ENCODE measurements at places on chromosomes 16 and 17.

GRCh38 chr16:62041401-62041800 is 5.2 kb upstream of the CDH8 start:
- DNase-seq, result no peak

GRCh38 chr17:72528683-72529082 is 407.9 kb downstream of the SOX9 start:
- no peak for DNase-seq

GRCh38 chr16:3999479-4000325 is 116.5 kb downstream of the ADCY9 start:
- DNase-seq, result no peak

DNA sequence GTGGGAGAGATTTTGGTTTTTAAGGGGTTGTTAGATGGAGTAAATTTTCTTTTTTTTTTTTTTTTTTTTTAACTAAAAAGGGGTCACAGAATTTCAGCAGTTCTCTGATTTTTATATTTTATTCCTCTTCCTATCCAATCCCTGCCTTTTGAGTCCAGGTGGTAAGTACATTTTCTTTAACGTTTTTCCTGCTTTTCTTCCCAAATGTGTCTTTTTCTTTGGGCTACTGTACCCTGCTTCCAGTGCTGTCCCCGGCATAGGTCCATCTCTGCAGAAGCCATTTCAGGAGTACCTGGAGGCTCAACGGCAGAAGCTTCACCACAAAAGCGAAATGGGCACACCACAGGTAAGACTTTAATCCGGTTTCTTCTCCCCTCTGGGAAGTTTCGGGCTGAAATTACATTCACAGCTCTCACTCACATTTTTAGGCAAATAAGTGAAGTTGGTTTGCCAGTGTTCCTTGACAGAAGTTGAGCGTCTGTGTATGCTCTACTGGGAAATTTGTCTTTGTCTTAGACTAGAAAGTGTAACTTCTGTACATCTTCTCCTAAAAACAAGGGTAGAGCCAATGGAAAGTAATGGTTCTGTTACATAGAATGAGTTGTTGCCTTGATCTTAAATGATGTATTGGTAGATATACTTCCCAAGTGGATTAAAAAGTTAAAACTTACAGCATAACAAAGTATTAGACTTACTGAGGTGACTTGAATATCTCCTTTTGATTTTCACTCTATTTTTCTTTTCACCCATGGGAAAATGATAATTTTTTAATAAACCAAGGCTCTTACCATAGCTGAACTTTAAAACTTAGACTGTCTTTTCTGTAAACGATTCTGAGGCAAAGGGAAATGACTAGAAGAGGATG is 54.5 kb downstream of the TUBD1 start:
- no peak for DNase-seq

DNA sequence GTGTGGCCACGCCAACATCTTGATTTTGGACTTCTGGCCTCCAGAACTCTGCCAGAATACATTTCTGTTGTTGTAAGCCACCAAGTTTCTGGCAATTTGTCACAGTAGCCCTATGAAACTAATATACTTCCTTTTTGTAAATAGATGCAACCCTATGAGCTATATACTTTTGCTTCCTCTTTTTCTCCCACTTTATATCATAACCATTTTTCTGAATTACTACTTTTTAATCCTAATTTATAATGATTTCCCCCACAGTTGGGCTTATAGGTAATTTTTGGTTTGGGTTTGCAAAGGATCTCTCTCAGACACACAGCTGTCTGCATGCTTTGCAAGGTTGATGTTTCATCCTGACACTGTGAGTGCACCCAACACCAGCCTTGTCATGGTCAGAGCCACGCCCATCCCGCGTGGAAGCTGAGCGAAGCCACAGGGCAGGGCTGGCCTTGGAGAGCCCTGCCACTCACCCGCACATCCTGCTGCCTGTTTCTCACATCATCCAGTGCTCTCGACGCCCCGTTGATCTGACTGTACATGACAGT is 5.8 kb downstream of the TRIM25 start:
- no peak for DNase-seq

GRCh38 chr16:82738699-82739098 is 111.9 kb downstream of the CDH13 start:
- no peak for DNase-seq

- no peak for DNase-seq
Observed at GRCh38 chr16:78199325-78200022, 100.0 kb downstream of the WWOX start.

GRCh38 chr17:1169929-1170312 is 9.9 kb downstream of the ABR start:
- DNase-seq, result no peak

DNA sequence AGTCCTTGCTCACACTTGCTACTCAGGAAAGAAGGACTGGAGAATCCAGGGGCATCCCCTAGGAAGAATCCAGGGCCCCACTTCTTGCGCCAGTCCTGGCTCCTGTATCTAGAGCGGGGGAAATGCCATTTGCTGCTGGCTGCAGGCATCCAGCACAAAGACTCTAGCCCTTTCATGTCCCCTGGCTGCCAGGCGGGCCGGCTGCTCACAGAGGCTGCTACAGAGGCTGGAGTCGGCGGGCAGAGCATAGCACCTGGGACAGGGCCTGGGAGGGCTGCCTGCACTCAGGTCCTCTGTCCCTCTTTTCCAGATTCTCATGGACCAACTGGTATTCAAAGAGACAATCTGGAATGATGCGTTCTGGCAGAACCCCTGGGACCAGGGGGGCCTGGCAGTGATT is 13.8 kb downstream of the SMIM5 start:
- DNase-seq, result no peak

DNA sequence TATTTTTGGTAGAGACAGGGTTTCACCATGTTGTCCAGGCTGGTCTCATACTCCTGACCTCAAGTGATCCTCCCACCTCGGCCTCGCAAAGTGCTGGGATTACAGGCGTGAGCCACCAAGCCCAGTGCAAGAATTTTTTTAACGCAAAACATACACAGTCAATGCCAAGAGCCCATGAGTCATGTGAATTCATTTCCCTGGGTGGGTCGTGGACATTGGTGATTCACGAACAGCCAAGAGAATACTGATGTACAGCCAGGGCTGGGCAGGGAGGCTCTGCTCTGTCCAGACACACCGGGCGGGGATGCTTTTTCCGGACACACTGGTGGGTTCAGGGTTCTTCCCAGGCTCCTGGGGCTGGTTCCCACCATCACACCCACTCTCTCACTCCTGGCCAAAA is 17.7 kb downstream of the SLC38A8 start:
- no peak for DNase-seq

DNA sequence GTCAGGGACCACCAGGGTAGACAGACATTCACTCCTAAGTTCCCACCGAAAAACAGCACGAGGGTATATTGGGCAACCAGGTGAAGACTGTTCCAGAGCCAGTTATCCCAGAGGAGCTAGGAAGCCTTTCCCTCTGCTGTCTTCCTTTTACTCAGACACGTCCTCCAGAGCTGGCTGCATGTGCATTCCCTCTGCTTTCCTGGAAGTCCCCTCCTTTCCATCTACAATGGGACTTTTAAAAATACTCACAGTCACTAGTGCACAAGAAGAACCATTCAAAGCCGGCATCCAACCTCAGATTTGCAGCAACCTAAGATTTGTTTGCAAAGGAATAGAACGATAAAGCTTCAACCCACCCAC is 32.5 kb upstream of the CRISPLD2 start:
- no peak for DNase-seq

- DNase-seq, result no peak
Observed at GRCh38 chr16:84992717-84993075, 18.6 kb downstream of the ZDHHC7 start.

GRCh38 chr16:11642765-11643116 is 25.5 kb upstream of the SNN start:
- DNase-seq, result no peak

DNA sequence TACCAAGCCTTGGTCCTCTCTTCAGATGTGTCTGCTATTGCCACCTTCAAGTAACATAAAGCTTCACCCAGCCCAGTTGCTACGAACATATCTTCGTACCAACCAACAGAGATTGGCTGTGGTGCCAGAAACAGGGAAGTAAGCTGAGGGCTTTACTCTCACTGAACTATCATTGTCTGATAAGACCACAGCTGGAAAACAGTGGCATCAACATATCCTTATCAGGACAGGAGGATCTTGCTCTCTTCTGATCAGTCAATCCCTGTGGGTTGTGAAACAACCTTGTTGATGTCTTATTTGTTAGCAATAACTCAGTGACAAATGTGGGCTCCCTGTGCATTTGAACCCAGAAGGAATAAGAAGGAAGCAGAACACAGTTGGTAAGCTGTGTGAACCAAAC is 446.3 kb upstream of the MAF start:
- no peak for DNase-seq

GRCh38 chr17:49106321-49107210 is 26.0 kb upstream of the B4GALNT2 start:
- DNase-seq, result no peak

DNA sequence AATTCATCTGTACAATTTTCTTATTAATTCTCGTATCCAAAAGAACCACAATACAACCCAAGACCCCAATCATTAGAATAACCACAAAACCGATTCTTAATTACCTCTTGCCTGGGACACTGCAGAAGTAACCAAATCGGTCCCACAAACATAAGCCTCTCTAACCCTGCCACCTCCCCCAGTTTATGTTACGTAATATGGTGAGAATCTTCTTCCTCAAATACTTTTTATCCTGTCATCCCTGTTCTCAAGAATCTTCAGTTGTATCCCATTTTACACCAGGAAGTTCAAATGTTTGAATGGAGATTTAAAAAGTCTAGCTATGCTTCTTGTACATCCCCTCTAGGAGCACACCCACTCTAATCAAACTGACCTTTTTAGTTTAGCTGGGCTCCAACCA is 269.3 kb upstream of the TBX2 start:
- DNase-seq, result no peak

DNA sequence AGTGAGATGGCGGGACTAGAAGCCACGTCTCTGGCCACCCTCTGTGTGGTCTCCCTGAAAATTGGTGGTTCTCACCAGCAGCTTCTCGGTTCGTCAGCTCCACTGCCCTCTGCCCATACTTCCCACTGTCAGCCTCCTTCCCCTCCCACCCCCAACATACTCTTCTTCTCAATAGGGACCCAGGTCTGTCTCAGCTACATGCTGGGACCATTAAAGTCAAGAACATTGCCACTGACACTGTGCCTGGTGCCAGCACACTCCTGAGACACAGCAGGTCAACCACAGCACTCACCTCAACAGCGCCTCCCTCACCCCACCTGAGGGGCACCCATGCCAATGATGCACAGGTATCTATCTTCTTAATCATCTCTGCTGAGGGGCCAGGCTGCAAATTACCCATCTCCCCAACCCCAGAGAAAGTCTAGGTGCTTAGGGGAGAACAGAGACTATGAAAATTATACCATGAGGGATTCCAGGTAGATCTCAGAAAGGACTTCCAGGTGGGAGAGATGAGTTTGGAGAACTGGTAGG is 1.3 kb downstream of the PLXDC1 start:
- no peak for DNase-seq

- peak; percentile 59 for DNase-seq
Observed at GRCh38 chr16:69105501-69106361, at the start of gene HAS3. Gene HAS3 (plus strand): TSS chr16:69105653. CDS start chr16:69109396, 3,743 bp downstream.

- DNase-seq, result no peak
Observed at GRCh38 chr16:84677849-84678248, 22.0 kb upstream of the USP10 start.

DNA sequence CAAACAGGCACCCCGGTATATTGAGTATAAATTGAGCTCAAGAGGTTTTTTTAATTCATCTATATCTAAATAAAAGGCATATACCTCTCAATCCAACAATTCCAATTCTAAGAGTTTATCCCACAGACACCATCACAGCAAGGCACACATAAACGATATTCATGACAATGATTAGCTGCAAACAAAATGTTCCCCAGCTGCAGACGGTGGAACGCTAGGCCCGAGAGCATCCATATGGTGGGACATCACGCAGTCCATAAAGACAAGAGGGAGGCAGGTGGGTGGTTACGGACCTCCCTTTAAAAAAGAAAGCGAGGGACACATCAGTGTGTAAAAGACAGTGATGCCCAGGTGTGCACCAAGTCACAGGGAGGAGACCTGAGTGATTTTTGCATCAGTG is 28.1 kb downstream of the MEAK7 start:
- no peak for DNase-seq

DNA sequence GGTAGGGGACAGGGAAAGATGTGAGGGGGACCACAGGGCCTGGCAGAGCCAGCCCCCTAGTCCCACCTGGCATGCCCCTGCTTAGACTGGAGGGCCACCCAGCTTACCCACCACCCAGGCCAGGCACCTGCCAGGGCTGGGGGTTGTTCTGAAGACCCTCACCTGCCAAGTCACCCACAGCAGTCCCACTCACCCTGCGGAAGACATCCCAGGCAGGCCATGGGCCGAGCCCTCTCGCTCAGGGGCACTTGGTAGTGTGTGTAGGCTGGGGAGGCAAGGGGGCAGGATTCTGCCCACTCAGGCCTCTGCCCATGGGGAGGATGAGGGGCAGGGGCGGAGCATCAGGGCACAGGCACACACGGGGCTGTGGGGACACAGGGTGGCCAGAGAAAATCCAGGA is 4.0 kb downstream of the PLCD3 start:
- no peak for DNase-seq

DNA sequence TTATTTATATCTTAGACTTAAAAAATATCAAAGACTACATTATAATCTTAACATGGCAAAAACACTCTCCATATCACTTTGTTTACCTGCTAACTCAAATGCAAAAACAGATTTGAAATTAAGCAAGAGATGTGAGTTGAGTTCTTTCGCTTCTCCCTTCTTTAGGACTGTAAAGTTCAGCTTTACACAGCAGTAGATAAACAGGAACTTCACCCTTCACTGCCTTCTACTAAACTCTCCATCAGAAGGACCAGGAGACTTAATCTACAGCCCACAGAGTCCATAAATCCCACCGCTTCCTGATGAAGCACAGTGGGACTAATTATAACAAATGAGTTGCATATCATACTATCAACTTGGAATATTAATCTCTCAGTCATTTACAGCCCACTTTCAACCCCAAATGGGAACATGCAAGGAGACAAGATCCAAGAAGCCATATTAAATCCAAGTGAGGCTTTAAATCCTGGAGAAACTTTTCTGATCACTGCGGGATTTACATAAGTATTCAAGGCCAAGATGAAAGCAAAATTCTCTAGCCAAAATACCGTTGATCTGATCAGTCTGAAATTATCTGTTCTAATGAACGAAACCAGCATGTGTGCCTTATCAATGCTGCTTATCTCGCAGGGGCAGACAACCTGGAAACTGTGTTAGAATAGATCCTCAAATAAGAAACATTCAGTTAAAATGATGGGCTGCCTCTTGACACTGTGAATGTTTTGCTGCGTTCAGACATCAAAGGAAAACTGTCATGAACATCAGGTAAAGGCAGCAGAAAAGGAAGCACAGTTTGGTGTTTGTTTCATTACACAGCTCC is 1.6 kb downstream of the AMFR start:
- no peak for DNase-seq

Measured in NCI-H1092 (cell line).